SIG-M5 (cell line): ENCODE measurements at places on chromosomes 4 and X.

DNA sequence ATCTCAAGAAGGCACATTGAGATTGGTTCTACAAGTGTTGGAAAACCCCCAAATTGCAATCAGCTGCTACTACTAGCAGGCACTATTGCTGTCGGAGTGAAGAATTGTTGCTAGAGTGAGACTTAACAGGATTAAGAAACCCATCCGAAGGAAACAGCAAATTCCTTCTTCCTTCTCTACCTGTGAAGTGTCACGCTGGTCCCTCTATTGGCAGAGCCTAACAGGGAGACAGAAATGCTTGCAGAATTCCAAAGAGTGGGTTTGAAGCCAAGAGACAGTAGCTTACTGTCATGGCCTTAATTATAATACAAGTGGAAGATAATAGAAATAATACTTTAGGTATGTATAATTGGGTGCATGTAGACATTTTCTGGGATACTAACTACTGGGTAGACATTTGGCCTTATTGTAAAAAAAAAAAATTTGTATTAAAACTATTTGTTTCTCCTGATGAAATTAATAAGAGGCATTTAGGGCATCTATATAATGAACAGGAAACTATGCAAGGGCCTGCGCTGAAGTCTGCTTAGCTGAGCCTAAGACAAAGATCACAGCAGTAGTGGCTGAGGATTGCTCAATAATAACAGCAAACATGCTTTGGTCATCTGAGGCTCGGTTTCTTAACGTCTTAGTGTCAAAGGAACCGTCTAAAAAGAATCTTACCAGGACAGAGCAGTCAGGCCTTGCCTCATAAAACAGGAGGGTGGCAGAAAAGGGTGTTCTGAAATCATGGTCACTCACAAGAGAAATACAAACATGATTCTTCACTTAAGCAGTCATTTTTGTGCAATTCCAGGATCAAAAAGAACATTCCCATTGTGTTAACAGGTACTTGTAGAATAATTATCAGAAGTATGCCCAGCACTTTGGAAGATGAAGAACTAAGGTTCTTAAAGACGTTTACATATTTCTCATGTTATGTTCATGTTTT lies 40.8 kb downstream of the FAM241A start:
- no peak for DNase-seq

- no peak for DNase-seq
These were observed 428.4 kb downstream of the AFF2 start for GRCh38 chrX:148928811-148929210.

- no peak for DNase-seq
These were observed 555.6 kb upstream of the FRG1 start for GRCh38 chr4:189385098-189385497.

DNA sequence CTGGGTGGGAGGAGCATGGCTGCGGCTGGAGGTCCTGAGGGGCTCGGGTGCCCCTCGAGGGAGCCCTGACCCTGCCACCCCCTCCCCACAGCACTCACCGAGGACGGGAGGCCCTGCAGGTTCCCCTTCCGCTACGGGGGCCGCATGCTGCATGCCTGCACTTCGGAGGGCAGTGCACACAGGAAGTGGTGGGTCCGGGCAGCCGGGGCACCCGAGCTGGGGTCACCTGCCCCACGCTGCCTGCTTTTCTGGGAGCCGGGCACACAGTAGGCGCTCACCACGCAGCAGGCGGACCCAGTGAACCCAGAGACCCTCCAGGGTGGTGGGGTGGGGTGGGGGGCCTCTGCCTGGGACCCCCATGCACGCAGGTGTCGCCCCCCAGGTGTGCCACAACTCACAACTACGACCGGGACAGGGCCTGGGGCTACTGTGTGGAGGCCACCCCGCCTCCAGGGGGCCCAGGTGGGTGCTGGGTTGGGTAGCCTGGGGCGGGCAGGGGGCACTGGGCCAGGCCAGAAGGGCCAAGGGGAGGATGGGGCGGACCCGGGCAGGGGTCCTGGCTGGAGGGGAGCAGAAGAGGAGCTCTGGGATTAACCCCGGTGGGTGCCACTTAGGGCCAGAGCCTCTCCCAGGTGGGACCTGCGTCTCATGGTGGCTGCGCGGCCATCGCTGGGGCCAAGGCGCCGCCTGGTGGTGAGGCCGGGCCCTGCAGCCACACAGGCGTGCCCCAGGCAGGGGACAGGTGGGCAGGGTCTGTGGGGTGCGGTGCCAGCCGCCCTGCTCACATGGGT lies 1.4 kb downstream of the HGFAC start:
- no peak for DNase-seq

GRCh38 chr4:2388429-2389182 lies 29.8 kb downstream of the ZFYVE28 start:
- no peak for DNase-seq

GRCh38 chrX:56279863-56280262 lies 47.7 kb downstream of the KLF8 start:
- DNase-seq: no peak

GRCh38 chrX:153875391-153876111 lies 10.4 kb downstream of the L1CAM start:
- no peak for DNase-seq

DNA sequence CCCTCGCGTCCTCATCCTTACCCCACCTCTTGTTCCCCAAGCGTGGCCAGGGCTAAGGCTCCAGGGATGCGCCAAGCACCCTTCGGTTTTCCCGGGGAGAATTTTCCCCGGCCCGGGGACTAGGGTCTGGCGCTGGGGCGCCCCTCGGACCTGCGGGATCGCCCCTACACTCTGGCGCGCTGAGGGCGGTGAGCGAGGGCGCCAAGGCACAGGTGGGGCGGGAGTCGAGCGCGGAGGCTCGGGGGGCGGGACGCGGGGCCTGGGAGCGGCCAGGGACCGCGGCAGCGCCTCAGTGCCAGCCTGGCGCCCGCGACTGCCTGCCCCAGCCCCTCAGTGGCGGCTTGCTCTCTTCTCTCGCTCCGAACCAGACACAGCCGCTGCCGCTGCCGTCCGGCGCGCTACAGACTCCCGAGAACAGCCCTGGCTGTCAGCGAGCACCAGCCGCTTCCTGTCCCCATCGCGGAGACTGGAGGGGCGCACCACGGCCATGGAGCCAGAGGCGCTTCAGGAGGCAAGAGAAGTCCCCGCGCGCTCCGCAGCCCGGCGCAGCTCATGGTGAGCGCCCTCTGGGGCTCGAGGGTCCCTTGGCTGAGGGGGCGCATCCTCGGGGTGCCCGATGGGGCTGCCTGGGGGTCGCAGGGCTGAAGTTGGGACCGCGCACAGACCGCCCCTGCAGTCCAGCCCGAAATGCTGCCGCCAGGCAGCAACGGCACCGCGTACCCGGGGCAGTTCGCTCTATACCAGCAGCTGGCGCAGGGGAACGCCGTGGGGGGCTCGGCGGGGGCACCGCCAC lies at the start of gene DRD5:
Gene DRD5 (plus strand): TSS at position 292 of the 793 bp plus-strand sequence. CDS start 396 bp downstream, at position 688.
- no peak for DNase-seq

GRCh38 chr4:7486101-7486500 lies 51.4 kb upstream of the PSAPL1 start:
- DNase-seq: no peak

DNA sequence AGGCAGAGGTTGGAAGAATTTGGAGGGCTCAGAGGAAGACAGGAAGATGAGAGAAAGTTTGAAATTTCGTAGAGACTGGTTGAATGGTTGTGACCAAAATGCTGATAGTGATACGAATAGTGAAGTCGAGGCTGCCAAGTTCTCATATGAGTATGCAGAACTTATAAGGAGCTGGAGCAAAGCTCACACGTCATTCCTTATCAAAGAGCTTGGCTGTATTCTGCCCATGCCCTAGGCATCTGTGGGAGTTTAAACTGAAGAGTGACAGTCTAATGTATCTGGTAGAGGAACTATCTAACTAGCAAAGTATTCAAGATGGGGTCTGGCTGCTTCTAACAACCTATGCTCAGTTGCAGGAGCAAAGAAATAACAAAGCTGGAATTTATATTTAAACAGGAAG lies 102.1 kb downstream of the PCDH18 start:
- DNase-seq: no peak

GRCh38 chr4:169621731-169622492 lies 1.5 kb downstream of the CLCN3 start:
- no peak for DNase-seq

DNA sequence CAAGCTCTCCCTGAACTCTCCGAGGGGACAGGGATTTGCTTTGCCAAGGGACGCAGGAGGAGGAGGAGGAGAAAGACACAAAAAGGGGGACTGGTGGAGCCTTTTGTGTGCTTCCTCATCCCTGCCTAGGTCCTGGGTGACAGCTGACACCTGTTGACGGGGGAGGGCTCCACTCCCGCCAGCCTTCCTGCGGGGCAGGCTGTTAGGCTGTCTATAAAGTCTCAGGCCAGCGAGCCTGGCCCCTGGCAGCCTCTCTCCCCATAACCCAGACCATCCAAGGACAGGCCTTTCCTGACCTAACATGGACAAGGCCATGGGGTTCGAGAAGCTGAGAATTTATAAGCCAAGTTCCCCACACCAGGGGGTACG lies 832 bp upstream of the EVC2 start:
- DNase-seq: no peak

GRCh38 chr4:38333219-38333618 lies 330.8 kb upstream of the KLF3 start:
- DNase-seq: no peak

GRCh38 chrX:107935664-107936433 lies 46.3 kb downstream of the TEX13B start:
- DNase-seq: no peak

DNA sequence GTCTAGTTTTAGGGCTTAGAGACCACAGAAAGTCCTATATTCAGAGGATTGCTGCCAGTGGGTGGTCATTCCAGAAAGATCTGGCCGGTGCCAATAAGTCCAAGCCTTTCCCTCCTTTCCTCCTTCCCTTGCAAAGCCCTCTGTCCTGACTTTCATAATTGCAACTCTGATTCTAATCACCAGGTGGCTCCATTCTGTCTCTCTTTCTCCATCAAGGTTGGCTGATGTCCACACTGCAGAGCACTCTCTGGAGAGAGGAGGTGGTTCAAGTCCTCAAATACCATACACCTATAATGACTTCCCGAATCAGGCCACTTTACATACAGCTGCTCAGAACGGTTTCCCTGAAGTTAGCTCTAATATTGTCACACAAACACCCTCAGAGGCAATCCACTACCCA lies 22.4 kb upstream of the ARMCX4 start:
- no peak for DNase-seq

DNA sequence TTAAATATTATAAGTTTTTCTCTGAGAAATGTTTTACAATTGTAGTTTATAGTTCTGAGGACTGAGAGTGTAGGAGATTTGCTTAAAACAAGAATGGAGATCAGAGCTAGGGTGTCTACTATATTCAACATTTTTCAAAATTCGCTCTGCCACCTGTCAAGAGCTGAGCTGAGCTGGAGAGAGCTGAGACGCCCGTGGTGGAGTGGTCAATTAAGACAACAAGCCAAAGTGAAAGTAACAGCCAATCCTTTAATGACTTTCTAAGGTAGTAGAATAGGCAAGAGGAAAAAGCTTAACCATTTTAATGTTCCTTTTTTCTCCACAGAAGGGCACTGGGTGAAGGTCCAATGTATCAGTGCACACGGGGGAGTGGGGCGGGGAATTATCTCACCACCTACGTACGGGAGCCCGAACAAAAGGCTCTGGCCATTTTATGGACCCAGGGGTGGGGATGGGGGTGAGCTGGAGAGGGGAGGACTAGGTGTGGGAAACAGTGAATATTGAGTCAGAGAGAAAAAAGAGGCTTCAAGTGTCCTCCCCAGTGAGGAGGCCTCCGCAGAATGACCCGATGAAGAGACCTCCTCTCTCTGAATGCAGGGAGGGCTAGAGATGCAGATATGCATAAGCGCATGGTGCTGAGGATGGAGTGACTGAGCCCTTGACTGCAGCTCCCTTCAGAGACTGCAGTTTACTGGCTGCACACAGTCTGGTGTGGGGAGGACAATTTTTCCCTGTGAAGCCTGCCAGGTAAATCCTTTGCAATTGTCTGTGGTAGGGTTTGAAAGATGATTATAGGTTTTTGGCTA lies 60.8 kb downstream of the SPCS3 start:
- no peak for DNase-seq

DNA sequence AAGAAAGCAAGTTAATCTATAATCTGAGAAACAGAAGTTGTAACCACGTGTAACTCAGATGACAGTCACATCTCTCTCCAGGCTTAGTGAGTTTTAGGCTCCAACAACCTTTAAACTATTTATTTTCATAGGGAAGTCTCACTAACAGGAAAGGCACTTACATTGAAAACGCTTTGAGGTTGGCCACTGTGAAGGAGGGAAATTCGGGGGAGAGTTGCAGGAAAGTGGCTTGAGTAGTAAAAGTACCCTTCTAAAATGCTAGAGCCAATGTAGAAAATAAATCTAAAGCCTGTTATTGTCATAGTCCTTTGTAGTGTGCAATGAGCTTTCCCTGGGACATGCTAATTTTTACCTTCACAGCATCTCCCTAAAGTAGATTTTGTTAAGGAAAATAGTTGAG lies 995 bp upstream of the NFXL1 start:
- DNase-seq: no peak

DNA sequence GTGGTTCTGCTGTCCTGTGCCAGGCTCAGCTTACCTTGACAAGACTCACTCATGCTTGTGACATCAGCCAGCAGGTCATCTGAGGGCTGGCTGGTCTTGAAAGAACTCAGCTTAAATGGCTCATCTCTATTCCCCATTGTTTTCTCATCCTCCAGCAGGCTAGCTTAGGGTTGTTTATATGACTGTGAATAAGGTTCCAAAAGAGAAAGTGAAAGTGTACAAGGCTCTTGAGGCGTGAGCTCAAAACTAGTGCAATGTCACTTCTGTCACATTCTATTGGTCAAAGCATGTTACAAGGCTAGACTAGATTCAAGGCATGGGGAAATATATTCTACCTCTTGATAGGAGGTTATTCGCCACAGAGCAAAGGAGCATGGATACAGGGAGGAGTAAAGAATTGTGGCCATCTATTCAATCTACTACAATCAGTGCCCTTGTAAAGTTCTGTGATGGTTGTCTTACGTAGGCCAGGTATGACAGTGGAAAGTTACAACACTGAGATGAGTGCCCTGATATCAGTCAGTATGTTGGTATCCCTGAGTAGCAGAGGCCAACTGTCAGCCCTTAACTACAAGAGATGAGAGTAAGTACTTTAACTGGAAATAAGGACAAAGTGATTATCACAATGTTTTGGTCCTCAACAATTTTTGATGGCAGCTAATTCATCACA lies 19.8 kb upstream of the TMLHE start:
- DNase-seq: no peak

GRCh38 chr4:126038502-126039144 lies 723.9 kb downstream of the FAT4 start:
- no peak for DNase-seq

GRCh38 chr4:7466904-7467303 lies 32.2 kb upstream of the PSAPL1 start:
- DNase-seq: no peak

DNA sequence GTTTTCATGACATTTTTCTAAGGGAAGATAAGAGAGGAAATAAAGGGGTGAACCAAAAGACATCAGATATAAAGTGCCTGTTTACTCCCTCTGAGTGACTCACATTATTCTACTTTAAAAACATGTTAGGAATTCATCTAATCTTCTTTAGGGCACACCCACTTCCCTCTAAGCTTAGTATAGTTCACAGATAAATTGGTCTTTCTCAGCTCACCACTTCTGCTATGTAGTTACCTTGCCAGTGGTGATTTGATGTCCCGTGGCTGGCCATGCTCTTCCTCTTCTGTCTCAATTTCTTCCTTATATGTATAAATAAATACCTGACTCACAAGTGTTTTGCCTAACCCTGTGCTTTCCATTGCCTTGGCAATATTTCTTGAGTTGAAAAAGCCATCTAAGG lies 96.8 kb downstream of the PDLIM5 start:
- DNase-seq: no peak

- no peak for DNase-seq
These were observed 105.6 kb downstream of the CNKSR2 start for GRCh38 chrX:21479695-21480270.
